ENCODE measurements at places on chromosomes 1 and 21. TPM values are rescaled to one million over a fixed set of nuclear protein-coding genes. Genes with fewer than 3 reads are reported as not detected.

DNA sequence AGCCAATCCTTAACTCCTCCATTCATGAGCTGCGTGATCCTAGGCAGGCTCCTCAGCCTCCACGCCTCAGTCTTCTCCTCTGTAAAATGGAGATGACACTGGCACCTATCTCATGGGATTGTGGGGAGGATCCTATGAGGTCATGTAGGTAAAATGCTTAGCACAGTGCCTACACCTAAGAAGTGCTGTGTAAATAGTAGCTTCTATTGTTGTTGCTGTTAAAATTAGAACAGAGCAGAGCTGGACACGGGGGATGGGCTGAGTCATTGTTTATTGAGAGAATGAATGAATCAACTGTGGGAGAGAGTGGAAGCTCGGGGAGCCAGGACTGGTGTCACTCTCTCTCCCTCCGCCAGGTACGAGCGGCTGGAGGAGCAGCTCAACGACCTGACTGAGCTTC lies 43.0 kb downstream of the TMCC2 start:
- peaks cover 27% of the 10 kb centered on the region for H3K4me1 ChIP-seq
- H3K27me3 ChIP-seq: no peaks in the 10 kb centered on the region
- H3K4me3 ChIP-seq: no peak overlapping the region
- DNase-seq: no peak
- no peak overlapping the region for H3K27ac ChIP-seq
- no peaks in the 10 kb centered on the region for H3K36me3 ChIP-seq

GRCh38 chr1:85575363-85575995 lies 5.1 kb upstream of the CCN1 start:
- H3K4me1 ChIP-seq: peaks cover 14% of the 10 kb centered on the region
- H3K36me3 ChIP-seq: no peaks in the 10 kb centered on the region
- H3K27ac ChIP-seq: no peak overlapping the region
- peaks cover 38% of the 10 kb centered on the region for H3K27me3 ChIP-seq
- no peak for DNase-seq
- H3K4me3 ChIP-seq: no peak overlapping the region

Gene SAMD11
- not detected for total RNA-seq

Gene JAM2
- total RNA-seq: not detected

- H3K4me3 ChIP-seq: no peak overlapping the region
- H3K36me3 ChIP-seq: no peaks in the 10 kb centered on the region
- peaks cover 9% of the 10 kb centered on the region for H3K4me1 ChIP-seq
- H3K27me3 ChIP-seq: peaks cover 35% of the 10 kb centered on the region
- H3K27ac ChIP-seq: no peak overlapping the region
- DNase-seq: no peak
Measured at GRCh38 chr1:219931033-219931432, 2.7 kb upstream of the SLC30A10 start.

GRCh38 chr1:2455757-2456156 lies 20.3 kb upstream of the PLCH2 start:
- H3K36me3 ChIP-seq: no peaks in the 10 kb centered on the region
- no peaks in the 10 kb centered on the region for H3K27me3 ChIP-seq

DNA sequence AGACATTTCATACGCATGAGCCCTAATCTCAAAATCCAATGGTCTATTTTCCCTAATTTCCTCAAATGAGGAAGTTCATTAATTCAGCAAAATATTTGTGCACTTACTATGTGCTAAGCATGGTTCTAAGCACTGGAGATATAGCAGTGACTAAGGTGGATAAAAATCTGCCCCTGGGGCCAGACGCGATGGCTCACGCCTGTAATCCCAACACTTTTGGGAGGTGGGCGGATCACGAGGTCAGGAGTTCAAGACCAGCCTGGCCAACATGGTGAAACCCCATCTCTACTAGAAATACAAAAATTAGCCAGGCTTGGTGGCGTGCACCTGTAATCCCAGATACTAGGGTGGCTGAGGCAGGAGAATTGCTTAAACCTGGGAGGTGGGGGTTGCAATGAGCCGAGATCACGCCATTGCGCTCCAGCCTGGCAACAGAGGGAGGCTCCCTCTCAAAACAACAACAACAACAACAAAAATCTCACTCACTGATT lies 4.3 kb upstream of the MIIP start:
- H3K27ac ChIP-seq: no peak overlapping the region
- peaks cover 27% of the 10 kb centered on the region for H3K36me3 ChIP-seq
- no peak for DNase-seq
- H3K4me1 ChIP-seq: peaks cover 9% of the 10 kb centered on the region
- no peaks in the 10 kb centered on the region for H3K27me3 ChIP-seq

Gene C1orf105
- total RNA-seq: not detected

DNA sequence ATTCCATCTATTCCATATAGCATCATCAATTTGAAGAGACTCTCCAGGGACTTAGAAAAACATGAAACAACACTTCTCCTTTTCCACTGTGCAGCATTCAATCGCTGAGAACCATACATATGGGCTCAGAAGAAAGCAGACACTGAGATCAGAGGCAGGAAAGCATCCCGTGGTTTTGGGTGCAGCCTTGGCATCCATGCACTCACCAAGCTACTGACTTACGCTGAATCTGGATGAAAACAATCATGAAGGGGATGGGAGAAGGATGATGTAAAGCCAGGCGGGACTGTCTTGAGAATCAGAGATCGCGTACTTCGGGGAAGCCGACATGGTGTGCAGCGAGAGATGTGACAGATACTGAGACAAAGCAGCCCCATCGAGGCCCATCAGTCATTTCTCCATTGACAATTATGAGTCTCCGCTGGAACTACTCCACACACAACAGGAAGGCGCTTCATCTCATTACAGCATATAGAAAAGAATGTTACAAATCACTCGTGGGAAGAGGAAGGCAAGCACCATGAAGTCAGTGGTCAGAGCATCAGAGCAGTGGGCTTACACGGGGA lies 2.3 kb upstream of the TIAM1 start:
- peaks cover 22% of the 10 kb centered on the region for H3K27me3 ChIP-seq
- no peak overlapping the region for H3K4me3 ChIP-seq
- DNase-seq: no peak
- peaks cover 21% of the 10 kb centered on the region for H3K4me1 ChIP-seq
- H3K27ac ChIP-seq: no peak overlapping the region

Gene ADCY10
- total RNA-seq: 0.11 TPM

Gene OR2T35
- not detected for total RNA-seq

Measured in CD4-positive, alpha-beta T cell (primary cell).